ENCODE measurements at places on chromosomes 5 and 9. TPM values are rescaled to one million over a fixed set of nuclear protein-coding genes. Genes with fewer than 3 reads are reported as not detected.

The EIF4EBP3 gene
- 0.86 TPM for total RNA-seq

The BARHL1 gene
- total RNA-seq: not detected

The KCNV2 gene
- total RNA-seq: not detected

The ANP32B gene
- total RNA-seq: 9.9 TPM

The UCK1 gene
- 28.5 TPM for total RNA-seq

The DOCK2 gene
- 7.3 TPM for total RNA-seq

DNA sequence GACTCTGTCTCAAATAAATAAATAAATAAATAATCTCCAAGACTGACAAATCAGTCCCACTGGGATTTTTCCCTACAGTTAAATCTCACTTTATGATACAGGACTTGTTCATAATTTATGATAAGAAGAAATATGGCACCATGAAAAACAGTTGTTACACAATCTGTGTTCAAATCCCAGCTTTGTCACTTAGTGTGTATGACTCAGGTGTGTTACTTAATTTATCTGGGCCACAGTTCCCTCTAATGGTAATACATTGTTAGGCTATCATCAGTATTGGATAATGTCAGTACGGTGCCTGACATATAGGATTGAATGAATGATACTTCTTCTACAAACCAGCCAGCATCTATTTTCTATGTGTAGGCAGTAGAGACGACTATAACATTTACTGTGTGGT, 23.1 kb downstream of the SLC36A3 start:
- no peak for DNase-seq

GRCh38 chr5:113052041-113052795, 75.6 kb downstream of the DCP2 start:
- peak; percentile 46 for DNase-seq

- peak; percentile 27 for DNase-seq
Observed at GRCh38 chr5:72503888-72504491, 3.2 kb downstream of the ZNF366 start.

- DNase-seq: no peak
Observed at GRCh38 chr9:92965061-92965758, 17.9 kb downstream of the FGD3 start.

DNA sequence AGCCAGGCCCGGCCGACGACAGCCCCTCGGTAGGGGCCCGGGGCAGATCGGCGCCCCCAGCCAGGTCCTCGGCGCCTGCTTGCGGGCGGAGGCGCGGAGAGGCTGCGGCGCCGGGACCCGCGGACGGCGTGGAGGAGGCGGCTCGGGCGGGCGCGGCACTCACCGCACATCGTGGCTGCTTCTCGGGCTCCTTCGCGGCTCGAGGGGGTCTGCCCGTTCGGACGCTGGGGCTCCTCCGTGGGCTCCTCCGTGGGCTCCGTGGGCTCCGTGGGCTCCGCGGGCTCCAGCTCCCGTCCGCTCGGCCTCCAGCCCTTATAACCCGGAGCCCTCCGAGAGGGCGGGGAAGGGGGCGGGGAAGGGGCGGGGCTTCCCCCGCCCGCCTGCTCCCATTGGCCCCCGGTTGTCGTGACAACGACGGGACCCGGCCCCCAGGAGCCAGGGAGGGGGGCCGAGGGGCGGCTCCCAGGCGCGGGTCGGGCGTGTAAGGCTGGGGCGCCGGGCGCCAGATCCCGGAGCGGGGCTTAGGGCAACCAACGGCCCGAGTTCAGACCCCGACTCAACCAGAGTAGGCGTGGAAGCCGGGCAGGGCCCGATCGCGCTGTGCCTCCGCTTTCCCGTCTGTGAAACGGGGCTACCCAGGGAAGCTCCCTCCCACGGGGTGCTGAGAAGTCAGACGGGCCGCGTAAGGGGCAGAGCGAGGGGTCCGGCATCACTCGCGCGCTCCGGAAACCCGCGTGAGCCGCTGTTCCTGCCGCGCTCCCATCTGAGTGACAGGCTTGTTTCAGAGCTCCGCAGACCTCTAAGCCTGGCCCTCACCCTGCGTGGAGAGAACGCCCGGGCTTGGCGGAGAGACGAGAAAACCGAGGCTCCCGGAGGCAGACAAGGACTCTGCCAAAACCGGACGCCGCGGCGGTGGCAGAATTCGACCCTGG, at the start of gene GFPT2:
GFPT2 (minus strand) TSS at position 289 of the 932 bp plus-strand sequence; CDS start at position 170, 119 bp downstream.
- DNase-seq: peak; percentile 86

- DNase-seq: no peak
Observed at GRCh38 chr9:90053027-90053426, 448.2 kb downstream of the GADD45G start.

DNA sequence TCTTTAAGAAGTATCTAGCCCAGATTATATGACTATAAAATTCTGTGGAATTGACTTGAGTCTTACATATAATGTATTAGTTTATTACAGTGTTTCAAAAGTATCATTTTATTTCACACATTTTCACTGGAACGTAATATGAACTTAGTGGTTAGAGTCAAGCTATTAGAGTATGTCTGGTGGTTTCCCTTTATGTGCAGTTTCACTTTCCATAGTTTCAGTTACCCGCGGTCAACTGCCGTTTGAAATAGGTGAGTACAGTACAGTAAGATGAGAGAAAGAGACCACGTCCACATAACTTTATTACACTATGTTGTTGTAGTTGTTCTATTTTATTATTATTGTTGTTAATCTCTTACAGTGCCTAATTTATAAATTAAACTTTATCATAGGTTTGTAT, 50.5 kb downstream of the COMMD10 start:
- DNase-seq: no peak

DNA sequence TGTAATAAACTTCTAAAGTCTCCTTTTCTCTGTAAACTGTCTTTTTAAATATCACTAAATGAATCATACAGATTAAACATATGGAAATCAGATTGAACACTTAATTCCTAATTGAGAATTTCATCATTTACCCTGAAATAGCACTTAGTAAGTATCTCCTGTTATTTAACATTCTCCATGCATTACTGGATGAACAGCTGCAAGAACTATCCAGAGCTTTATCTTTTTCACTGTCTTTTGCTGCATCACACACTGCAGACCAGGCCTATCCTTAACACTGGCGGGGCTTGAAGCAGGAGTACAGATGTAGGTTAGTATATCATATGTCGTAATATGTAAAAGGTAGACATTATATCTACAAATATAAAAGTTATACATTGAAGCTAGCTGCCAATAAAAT, 108.7 kb upstream of the EFNA5 start:
- DNase-seq: no peak

DNA sequence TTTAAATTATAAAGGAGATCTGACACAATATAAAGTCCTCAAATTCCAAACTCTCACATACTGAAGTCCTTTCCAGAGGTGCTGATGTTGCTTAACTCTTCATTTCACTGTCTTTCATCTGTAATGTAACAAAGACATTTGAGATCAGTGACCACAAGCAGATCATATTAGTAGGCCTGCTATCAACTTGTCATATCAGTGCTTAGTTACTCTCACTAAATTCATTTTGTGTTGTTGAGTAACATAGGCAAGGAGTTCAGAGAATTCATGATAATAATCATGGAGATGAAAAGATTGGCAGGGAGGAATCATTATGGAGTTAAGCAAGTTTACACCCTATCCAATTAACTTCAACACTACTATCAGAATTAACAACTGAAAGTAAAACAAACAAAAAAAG, 571.0 kb upstream of the ARRDC3 start:
- no peak for DNase-seq

DNA sequence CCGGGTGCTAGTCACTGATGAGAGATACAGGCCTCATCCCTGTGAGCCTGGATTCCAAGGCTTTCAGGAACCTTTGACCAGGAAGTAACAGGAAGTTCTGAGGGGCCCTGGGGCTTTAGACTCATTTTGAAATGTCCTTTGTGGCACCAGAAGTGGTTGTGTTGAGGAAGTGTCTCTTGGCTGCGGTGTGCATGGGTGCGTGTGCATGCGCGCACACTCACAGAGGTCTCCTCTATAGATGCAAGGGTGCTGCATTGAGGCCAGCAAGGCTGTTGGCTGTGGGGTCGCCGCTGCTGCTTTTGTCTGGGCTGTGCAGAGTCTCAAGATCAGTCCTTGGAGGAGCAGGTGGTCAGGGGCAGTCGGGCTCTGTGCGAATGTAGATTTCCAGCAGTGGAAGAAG, 7.6 kb downstream of the RAB24 start:
- DNase-seq: no peak

DNA sequence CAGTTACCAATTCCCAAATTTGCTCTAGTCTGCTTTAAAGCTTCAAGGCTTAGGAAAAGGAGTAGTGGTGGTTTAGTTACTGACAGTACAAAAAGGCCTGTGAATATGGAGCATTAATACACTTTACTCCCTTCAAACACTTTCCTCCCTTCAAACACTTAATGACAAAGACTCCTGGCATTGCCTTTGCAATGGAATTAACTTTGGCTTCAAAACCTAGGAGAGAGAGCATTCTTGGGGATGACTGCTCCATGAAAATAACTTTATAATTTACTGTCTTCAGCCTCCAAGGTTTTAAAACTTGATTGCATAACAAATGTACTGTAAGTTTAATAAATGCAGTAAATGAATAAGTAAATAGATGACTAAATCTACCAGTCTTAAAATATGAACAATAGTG, 185.6 kb downstream of the TRPM3 start:
- DNase-seq: peak; percentile 22

DNA sequence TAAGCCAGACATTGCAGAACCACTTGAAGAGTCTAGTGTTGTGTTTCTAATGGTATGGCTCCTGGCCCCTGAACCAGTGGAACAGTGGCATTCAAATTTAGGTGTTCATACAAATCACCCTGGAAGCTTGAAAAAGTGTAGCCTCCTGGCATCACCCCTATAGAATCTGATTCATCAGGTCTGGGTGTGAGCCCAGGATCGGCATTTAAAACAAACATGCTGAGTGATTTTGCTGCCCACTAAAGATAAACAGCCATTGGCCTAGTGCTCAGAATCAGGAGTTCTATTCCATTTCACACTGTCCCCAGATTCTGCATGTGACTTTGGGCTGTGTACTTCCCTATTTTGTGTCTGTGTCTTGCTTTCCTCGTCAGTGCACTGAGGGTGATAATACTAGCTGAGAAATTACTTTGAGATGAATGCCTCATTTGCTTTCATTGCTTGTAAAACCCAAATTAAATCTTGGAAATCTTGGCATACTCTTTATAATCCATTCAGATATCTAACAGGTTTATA, 241.5 kb upstream of the CLINT1 start:
- no peak for DNase-seq

GRCh38 chr9:87342743-87343142, 154.9 kb upstream of the DAPK1 start:
- DNase-seq: peak; percentile 72

DNA sequence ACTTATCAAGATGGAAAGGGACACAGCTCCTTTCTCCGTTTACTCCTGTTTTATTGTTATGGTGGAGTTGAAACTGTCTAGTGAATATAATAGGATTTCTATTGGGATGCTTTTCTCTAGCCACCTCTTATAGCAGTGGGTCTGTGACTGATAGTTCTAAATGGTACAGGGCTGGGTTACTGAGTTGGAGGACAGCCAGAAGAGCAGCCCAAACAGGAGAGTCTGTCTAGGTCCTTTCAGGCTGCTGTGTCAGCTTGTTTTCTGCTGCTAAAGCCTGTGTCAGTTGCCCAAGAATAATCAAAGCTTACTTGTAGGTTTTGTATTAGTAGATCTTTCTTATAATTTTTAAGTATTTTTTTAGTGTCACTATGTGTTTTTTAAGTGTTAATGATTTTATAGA, 356.0 kb upstream of the SEMA6A start:
- no peak for DNase-seq

DNA sequence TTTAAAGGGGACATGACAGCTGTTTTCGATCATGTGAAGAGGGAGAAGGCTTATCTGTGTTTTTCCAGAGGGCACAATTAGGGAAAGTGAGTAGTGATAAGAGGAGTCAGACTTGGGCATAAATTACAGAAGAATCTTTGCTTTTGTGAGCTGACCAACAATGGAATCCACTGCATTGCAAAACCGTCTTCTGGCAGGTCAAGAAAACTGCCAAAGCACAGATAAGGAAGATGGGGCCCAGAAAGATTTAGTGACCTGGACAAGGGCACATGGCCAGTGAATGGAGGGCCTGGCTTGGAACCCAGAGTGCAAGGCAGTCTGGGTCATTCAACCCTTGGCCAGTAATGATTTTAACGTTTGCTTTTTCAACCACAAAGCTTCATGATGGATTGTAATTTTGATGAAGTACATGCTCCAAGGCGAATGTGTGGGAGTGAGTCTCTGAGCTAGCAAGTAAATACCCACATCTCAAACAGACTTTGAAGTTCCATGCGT, 153.2 kb upstream of the MAST4 start:
- peak; percentile 30 for DNase-seq

DNA sequence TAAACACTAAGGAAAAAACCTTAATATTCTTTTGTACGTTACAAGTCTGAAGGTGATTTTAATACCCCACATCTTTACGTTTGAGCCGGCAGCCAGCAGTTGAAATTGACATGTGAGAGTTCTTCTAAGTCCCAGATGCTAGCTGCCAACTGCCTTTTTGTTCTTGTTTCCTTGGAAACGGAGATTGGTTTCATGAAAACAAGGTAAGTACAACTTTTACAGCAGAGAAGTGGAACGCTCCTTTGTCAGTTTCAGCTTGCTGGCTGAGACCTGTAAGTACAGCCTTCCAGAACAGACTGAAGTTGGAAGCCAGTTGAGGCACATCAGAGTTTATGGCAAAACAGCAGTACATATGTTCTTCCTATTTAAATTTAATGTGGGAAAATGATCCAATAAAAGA, 1018.4 kb upstream of the ARRDC3 start:
- no peak for DNase-seq

- DNase-seq: no peak
Observed at GRCh38 chr9:117076571-117077290, 338.1 kb downstream of the ASTN2 start.

DNA sequence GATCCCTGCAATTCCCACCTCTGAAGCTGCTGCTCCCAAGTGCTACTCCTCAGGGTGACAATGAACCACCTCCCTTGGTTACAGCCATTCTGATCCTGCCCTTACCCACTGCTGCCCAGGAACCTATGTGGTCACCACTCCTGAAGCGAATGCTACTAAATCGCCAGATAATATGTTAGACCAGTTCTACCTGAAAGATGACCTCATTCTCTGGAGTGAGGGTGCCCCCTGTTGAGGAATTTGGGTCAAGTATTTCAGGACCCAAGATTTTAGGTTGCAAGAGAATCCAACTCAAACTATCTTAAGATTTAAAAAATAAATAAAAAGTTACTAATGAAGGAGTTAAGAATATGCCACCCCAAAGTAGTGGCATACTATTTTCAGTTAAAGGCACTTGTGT, 5.8 kb upstream of the SNAPC3 start:
- peak; percentile 74 for DNase-seq

- peak; percentile 77 for DNase-seq
Observed at GRCh38 chr9:5582835-5583195, 46.1 kb upstream of the RIC1 start.

GRCh38 chr9:120161776-120162175, 418.2 kb downstream of the CDK5RAP2 start:
- no peak for DNase-seq

- DNase-seq: no peak
Observed at GRCh38 chr5:176633598-176633997, 3.1 kb downstream of the EIF4E1B start.
